Omental fat pad (tissue), 4 donors: ENCODE measurements at places on chromosomes 5 and 9.

- no peak for DNase-seq
These were observed 129.4 kb downstream of the C9orf152 start for GRCh38 chr9:110078604-110079003.

- DNase-seq: no peak
These were observed 36.2 kb upstream of the ANKRD55 start for GRCh38 chr5:56269216-56269927.

GRCh38 chr5:171965745-171966144, 40.7 kb downstream of the FBXW11 start:
- no peak for DNase-seq

GRCh38 chr9:121133104-121133816, 58.5 kb downstream of the CNTRL start:
- no peak for DNase-seq

GRCh38 chr5:174245516-174246075, 200.1 kb downstream of the NSG2 start:
- no peak for DNase-seq
